Caudate nucleus (tissue), 63 donors: ENCODE measurements at places on chromosomes 2 and 18.

DNA sequence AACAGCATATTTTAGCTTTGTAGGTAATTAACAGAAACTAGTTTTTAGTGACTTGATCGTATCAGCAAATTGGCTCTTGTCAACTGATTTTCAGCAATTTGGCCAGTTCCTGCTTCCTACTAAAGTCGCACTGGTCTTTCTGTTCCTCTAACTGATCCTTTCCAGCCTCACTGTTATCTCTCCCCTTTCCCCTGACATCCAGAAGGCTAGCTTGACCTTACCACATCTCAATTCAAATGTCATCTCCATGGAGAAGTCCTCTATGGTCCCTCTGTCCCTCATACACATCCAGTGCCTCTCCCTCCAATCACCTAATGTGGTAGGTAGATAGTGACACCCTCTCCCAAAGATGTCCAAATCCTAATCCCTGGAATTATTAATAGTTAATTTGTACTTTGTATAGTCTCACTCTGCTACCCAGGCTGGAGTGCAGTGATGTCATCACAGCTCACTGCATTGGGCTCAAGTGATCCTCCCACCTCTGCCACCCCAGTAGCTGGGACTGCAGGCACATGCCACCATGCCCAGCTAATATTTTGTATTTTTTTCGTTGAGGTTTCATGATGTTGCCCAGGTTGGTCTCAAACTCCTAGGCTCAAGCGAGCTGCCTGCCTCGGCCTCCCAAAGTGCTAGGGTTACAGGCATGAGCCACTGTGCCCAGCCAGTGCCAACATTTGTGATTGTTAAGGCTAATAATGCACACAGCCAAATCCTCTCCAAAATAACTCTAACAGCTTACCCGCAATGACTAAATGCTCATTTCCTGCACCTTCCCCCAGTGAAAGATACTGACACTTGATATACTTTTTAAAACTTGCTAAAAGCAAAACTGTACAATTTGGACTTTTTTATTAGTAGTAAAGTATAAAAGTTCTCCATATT is 16.9 kb downstream of the PSTPIP2 start:
- no peak for DNase-seq

DNA sequence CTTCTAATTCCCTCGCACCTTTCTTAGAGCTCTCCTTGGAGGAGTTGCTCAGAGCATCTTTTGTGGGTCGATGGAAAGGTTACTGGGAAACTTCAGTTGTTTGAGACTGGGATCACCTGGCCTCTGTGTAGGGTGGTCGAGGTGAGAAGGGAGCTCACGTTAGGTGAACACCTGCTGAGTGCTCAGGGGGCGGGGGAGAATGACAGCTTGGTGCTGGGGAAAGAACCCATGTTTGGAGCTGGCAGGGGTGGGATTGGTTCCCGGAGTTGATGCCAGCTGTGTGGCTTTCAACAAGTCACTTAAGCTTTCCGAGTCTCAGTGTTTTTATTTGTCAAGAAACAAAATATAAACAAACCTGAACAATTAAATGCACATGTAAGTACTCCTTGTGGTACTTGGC is 122.3 kb downstream of the GLI2 start:
- no peak for DNase-seq

DNA sequence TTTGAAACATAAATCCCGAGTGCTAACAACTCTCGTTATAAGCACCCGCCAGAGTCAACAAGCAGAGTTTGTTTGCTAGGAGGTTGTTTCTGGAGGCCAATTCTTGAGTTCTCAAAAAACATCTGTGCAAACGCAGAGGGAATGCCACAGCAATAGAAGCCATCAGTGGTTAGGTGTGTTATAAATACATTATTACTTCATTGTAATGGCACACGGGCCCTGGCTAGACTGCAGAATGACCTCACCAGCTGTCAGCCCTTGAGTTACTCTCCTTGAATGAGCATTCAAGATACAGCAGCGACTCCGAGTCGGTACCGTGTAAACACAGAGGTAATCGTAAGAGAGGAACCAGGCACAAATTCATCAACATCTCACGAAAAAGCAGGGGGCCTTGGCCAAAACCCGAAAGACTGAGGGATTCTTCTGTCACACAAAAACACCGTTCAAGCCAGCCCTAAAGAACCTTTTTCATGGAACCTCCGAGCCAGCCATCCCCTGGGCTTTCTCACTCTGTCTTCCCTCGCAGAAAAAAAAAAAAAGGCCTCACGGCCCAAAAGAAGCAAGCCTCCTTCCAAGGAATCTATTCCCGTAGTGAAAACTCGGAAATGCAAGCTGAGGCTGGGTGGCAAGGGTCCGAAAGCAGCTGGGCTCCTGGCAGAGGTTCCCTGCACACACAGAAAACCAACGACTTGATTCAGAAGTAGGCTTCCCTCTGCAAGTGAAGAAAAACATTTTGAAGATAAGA is 133.7 kb upstream of the MEIS1 start:
- no peak for DNase-seq

- DNase-seq, result no peak
Measured at GRCh38 chr2:232207174-232207573, 171.4 kb upstream of the ALPP start.

GRCh38 chr2:73339201-73339600 is 45.9 kb upstream of the EGR4 start:
- DNase-seq, result no peak

- DNase-seq, result no peak
Measured at GRCh38 chr18:79077181-79077580, 8.0 kb downstream of the ATP9B start.

DNA sequence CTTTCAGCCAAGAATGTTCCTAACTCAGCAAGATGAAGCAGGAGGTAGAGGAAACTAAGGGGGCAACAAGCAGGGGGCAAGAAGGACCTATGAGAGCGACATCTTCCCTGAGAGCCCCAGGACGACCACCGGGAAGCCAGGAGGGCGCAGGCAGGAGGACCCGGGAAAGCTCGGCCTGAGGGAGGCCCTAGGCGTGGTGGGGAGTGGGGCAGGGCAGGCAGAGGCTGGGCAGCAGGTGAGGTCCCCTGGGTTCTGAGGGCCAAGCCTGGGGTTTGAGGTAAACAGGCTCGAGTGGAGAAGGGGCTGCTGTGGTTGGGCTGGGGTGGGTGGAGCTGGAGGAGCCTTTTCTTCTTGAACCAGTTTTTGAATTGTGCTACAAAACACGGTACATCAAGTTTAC is 1.3 kb upstream of the ALPI start:
- DNase-seq, result no peak

DNA sequence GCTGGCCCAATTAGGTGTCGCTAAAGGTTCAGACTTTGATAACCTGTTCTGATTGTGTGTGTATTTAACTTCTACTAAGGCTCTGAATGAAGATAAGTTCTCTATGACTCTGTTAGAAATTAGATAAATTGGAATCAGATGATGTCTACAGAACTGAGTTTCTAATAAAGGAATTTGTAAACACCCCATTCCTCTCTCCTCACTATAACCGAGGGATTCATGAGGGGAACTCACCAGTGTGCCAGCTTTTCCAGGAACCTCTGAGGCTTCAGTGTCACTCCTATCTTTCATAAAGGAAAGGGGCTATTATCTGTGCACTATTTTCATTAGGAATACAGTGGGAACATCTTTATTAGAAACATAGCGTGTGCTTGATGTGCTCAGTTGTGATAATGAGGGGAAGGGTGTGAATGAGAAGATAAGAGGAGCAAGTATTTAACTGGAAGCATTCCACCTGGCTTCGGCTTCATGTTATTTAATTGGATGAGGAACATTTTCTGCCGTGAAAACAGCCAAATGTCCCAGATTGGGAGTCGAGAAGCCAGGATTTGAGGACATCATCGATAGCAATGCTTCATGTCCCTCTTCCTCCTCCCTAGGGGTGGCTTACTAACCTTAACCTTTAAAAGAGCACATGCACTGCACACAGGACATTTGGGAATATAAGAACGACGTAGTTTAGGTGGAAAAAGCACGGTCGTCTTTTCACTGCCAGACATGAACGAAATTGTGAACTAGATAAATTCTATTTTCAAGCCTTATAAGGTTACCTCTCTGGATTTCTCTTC is 84.8 kb upstream of the TCF4 start:
- no peak for DNase-seq

- DNase-seq, result no peak
Measured at GRCh38 chr2:234840336-234840735, 111.5 kb upstream of the SH3BP4 start.

GRCh38 chr18:44180683-44181082 is 500.0 kb upstream of the SETBP1 start:
- no peak for DNase-seq

DNA sequence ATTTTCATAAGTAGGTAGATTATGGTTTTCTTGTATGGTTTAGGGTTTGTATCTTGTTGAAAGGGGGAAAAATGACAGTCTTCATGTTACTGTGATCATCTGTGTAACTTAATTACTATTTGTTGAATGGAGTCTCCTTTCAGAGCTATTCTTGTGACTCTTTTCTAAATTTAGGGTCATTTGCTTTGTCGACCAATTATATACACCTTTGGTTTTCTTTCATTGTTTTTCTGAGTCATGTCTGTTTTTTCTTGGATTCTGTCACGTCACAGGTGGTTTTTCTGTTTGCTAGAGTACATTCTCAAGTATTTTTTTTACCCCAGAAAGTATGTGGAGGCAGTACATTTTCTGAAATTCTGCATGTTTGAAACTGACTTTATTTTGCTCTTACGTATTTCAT is 43.8 kb upstream of the DYSF start:
- no peak for DNase-seq

DNA sequence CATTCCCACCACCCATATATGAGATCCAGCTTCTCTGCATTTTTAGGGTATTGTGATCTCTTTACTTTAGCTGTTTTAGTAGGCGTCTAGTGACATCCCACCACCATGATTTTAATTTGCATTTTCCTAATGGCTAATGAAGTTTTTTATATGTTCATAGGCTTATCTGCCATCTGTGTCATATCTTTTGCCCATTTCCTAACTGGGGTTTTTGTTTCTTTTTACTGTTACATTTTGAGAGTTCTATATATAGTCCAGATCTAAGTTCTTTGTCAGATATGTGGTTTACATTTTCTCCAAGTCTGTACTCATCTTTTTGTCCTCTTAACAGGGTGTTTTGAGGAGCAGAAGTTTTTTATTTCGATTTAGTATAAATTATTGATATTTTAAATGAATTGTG is 39.6 kb downstream of the PTPN2 start:
- DNase-seq, result no peak

DNA sequence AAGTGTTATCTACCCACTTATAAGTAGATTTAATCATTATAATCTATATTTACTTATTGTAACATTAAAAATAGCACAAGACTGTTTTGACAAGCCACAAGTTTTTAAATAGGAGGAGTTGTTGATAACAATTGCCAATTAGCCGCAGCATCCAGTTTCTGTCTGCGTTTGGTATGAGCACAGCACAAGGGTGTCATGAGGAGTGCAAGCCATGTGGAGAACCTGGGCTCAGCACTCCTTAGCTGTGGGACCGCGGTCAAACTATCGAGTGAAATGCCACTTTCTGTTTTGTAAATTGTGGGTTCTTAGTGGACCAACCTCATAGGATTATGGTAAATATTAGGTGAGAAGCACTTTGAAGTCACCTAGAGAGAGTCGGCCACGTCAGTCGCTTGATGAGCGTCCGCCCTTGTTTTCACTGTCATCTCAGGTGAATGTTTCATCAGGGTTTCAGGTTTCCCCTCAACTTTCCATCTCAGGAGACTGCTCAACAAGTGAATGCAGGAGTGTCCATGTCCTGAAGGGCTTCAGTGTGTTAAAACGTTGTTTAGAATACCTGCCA is 294.5 kb downstream of the ZNF407 start:
- no peak for DNase-seq

GRCh38 chr2:227862741-227863588 is 8.5 kb upstream of the DAW1 start:
- DNase-seq, result no peak

DNA sequence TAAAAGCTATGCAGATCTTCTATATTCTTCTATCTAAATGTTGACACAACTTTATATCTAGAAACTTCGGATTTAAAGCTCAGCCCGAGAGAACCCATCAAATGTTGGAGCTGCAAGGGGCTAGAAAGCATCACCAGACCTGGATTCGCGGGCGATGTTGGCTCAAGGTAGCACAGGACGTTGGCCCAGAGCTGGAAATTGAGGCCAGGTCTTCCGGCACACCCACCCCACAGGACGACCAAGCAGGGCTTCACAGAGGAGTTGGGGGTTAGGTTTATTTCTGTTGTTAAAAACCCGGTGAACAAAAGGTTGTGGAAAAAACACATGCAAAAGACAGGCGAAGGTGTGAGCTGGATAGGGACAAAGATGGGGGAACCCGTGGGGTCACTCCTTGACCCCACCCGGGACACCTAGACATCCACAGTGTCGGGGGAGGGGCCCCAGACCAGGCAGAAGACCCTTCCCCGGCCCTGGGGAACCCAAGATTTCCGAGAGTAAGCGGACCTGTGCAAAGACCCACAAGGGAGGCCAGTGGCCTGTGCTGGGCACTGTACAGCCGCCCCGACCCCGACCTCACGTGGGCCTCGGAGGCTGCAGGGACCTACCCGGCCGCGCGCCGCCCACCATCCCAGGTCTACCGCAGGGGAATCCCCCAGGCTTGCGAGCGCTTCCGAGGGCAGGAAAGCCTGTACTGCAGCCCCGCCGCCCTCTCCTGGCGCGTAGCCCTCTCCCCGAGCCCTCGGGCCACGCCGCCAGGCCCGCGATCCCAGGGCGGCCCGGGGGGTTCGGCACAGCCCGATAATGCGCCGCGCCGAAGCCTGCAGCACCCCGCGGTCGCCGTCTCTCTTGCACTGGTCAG is 1.8 kb upstream of the AGBL5 start:
- DNase-seq, result no peak

DNA sequence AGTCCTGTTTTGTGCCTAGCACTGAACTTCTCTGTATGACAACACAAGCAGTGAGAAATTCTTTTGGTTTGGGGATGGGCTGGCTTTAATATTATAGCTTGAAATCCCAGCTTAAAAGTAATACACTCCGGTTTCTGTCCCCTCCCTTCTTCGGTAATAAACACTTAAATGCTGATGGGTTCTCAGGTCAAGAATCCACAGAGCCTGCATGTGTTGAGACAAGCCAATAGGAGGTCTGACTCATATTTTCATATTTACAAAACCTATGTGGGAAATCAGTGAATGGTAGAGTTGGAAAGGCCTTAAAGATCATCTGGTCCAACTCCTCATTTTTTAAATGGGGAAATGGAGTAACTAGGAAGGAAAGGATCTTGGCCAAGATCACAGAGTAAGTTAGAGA is 47.5 kb downstream of the VSNL1 start:
- no peak for DNase-seq

DNA sequence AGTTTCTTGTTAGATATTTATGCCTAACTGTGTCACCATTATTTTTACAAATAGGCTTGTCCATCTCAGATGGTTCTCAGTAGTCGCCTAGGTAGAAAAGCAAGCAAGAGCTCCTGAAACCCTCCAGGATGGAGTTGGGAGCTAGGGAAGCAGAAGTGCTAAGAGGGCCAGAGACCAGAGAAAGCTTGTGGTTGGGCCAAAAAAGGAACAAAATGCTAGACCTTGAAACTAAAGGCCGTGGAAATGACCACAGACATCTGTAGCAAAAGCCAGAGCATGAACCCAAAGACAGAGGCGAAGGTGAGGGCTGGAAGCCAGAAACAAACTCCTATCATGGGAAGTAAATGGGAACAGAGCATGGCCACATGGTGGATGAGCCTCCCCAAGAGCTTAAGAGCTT is 29.9 kb upstream of the RMDN2 start:
- no peak for DNase-seq

- no peak for DNase-seq
Measured at GRCh38 chr2:144663207-144663606, 143.3 kb upstream of the ZEB2 start.

GRCh38 chr2:208488686-208489564 is 82.3 kb downstream of the PTH2R start:
- DNase-seq, result no peak
